ENCODE measurements at places on chromosomes 7 and 10.

DNA sequence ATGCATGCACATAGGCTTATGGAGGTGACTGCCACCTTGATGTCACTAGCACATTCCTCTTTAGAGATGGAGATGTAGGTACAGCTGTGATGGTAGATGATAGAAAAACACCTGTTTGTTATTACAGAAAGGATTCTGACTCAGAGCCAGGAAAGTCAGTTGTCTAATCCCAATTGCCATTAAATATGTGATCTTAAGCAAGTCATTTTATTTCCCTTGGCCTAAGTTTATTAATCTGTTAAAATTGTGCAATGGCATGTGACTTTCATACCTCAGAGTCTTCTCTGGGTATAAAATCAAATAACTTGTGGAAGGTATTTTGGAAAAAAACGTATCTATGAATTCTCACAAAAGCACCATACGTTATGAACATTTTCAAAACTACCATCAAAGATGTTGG lies 123.9 kb upstream of the BET1 start:
- DNase-seq: no peak

DNA sequence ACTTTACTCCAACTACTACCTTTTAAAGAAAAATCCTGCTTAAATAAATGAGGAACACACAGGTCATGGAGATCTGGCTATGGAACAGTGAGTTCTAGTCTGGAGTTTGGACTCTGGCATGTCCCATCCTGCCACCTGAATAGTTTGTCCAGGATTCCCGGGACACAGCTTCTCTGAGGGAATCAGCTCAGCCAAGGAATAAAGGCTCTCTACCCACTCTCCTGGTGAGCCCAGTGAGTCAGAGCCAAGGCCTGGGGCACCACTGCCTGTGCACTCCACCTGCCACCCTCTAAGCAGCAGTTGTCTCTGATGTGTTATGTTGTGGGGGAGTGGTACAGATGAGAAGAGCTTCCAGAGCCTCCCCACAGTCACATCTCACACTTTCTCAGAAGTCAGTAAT lies 113.5 kb downstream of the HTR5A start:
- DNase-seq: no peak

GRCh38 chr10:121713486-121713885 lies 115.2 kb upstream of the FGFR2 start:
- no peak for DNase-seq

GRCh38 chr7:149670288-149670687 lies 103.1 kb downstream of the ZNF467 start:
- no peak for DNase-seq

GRCh38 chr10:10796774-10797415 lies 220.8 kb upstream of the CELF2 start:
- no peak for DNase-seq

GRCh38 chr10:14123139-14123538 lies 207.6 kb downstream of the FRMD4A start:
- DNase-seq: no peak

GRCh38 chr7:129494041-129494440 lies 8.3 kb upstream of the SMKR1 start:
- DNase-seq: no peak

- no peak for DNase-seq
Observed at GRCh38 chr10:132458586-132459300, 61.7 kb downstream of the PWWP2B start.

DNA sequence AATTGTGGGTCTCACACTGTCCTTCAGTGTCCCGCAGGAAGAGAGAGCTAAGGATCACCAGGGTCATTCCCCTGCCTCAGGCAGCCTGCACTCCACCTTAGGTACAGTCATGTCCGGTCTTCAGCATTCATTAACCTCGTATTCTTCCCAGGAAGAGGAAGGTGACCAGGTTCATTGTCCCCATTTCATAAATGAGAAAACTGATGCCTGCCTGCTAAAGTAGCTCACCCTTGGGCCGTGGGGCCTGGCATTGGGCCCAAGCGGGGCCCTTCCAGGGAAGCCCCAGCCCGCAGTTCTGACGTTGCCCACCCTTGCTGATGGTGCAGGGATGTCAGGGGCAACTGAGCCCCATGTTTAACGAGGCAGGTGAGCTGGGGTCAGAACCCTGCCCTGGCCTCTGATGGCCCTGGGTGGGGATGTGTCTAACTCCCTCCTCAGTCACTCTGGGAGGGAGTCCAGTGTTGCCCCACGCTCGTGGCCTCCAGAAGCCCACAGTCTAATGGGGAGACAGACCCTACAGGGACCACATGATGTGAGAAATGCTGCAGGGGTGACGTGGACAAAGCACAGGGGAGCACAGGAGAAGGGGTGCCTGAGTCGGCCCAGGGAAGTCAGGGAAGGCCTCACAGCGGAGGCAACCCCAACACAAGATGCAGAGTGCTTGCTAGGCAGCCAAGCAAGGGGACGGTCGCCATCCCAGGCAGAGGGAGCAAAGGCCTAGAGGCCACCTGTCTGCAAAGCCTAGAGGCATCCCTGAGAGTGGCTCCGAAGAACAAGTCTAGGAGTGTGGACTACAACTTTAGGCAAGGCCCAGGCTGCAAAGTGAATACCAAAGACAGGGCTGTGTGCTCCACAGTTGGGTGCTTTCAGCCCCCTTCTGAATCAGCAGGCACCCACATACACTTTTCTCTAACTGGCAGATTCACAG lies 25.1 kb downstream of the DDIT4 start:
- DNase-seq: no peak

- no peak for DNase-seq
Observed at GRCh38 chr7:140021603-140022002, 41.1 kb downstream of the PARP12 start.

DNA sequence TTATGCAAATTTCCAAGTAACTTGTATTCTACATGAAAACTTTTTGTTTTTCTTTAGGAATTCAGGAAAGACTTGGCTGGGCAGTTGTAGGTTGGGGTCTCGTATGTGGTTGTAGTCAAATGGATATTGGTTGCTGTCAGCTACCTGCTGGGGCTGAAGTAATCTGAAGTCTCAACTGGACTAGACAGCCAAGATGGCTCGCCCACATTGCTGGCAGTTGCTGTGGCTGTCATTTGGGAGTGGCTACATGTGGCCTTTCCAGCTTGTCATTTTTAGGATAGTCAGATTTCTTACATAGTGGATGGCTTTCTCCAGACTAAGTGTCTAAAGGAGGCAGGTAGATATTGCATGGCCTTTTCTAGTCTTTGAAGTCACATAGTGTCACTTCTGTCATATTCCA lies 32.6 kb downstream of the EXOC6 start:
- no peak for DNase-seq

- DNase-seq: no peak
Observed at GRCh38 chr7:5619419-5620130, 161.9 kb downstream of the RNF216 start.

- no peak for DNase-seq
Observed at GRCh38 chr10:69409176-69409495, 7.6 kb downstream of the TACR2 start.

- DNase-seq: no peak
Observed at GRCh38 chr7:158760936-158761335, 56.3 kb upstream of the NCAPG2 start.

GRCh38 chr7:117101026-117101425 lies 147.7 kb downstream of the ST7 start:
- DNase-seq: no peak

DNA sequence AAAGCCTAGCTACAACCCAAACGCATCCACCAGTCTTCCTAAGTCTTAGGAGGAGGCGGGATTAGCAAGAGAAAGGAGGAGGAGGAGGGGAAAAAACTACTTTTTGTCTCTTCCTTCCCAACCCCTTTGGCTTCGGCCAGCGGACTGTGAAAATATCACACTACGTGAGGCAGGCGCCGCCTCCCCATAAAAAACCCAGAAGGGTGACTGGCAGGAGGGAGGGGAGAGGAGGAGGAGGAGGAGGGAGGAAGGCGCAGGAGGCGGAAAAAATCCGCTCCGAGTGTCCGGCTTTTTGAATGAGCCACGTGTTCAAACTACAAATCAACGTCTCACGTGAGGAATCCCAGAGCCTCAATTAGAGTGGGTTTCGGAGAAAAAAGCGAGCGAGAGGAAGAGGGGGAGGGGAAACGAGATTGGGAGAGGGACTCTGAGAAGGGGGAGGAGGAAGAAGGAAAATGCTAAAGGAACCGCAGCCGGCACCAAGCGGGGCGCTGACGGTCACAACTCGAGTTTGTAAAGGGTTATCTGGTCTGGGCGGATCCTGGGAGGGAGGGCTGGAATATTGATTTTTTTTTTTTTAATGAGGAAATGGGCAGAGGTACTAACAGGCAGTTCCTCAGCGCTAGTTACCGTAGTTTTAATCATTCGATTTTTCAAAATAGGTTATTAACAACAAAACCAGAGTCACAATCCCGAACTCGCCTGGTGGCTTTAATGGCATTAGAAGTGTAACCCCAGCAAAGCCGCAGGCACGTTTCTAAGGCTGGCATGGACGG lies at the start of gene IGF2BP3:
Gene IGF2BP3, minus strand, starts transcription at position 162 of the 776 bp plus-strand sequence. CDS start 381 bp downstream, outside the sequence.
- DNase-seq: peak; percentile 100

DNA sequence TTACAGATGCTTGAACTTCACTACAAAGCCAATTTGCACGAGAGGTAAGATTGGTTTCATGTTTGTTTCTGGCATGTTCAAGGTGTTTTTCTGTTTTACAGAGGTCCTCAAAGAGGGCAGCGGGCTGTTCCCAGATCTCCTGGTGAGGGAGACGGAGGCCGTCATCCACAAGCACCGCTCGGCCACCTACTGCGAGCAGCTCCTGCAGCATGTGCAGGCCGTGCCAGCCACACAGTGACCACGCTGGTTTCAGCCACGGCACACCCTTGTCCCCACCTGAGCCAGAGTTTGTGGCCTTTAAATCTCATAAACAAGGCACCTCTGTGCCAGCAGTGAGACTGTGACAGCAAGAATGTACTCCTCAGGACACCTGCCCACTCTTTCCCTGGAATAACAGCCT lies 46.9 kb upstream of the SUN1 start:
- DNase-seq: no peak

DNA sequence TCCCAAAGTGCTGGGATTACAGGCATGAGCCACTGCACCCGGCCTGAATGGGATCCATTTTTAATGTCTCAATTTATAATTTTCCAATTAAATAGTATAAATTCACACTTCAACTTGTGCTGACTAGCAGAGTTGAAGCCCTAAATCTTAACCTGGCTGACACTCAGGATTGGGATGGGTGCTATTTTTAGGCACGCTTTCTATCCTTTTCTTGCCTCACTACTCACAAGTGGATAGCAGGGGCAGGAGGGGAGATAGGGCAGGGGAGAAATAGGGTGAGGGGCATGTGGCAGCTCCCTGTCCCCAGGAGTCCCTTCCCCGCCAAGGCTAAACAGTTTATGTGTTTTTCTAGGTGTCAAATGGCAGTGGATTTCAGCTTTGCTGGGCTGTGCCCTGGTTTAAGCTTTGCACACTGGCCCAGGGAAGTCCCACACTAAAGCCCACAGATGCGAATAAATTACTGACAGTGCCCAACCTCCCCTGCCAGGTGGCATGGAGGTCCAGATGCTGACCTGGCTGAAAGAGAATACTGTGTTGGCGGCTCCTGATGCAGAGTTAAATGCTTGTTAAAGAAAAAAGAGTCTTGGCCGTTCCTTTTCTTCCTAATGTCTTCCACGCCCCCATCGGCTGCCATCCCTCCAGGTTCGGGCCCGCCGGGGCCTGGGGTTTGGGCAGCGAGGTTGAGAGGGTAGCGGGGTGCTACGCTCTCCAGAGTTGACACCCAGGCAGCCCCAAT lies 36.2 kb upstream of the EFCAB10 start:
- DNase-seq: no peak

DNA sequence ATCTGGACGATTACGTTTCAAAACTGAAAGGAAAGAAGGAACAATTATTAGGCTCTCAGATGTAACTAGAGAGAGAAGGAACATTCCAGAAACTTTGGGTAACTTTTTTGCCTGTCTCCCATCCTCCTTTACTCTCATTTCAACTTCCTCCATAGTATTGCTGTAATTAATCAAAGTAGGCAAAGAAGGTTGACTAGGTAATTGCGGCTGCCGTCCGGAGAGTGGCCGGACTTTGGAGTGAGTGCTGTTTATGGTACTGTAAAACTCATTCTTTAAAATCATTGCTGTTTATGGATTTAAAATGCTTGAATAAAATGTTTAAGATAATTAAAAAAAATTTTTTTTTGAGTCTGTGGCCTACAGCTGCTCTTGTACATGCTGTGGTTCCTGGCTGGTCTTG lies 56.4 kb downstream of the RBM33 start:
- no peak for DNase-seq

DNA sequence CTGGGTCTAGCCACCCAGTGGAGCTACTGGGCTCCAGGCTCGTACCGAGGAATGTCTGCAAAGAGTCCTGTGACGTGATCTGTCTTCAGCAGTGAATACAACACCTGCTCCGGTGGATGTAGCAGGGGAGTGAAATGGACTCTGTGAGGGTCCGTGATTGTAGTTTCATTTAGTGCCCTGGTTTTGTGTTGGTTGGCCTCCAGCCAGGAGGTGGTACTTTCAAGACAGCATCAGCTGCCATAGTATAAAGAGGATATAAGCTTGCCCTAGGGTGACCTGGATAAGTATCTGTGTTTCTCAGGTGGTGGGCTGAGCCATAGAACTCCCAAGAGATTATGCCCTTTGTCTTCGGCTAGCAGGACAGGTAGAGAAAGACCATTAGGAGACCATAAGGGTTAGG lies 24.6 kb upstream of the WNT2 start:
- no peak for DNase-seq

GRCh38 chr10:99266383-99266782 lies 30.7 kb upstream of the HPSE2 start:
- no peak for DNase-seq

DNA sequence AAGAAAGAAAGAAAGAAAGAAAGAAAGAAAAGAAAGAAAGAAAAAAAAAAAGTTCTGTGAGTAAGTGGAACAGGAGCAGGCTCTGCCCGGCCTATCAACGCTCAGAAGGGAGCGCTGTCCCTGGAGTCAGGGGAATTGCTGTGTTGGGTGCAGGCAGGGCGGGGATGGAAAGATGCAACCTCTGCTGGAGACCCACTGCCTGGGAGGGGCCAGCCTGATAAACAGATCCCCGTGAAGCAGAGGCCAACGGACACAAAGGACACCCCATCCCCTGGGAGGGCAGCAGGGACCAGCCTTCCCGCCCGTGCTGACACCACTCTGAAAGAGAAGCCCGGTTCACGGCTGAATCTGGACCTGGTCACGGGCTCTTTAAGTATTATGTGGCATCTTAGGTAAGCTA lies 54.5 kb downstream of the TCERG1L start:
- DNase-seq: no peak

- DNase-seq: peak; percentile 45
Observed at GRCh38 chr7:144854839-144855424, 19.1 kb upstream of the TPK1 start.

GRCh38 chr7:151732834-151733592 lies 143.9 kb downstream of the PRKAG2 start:
- DNase-seq: no peak

DNA sequence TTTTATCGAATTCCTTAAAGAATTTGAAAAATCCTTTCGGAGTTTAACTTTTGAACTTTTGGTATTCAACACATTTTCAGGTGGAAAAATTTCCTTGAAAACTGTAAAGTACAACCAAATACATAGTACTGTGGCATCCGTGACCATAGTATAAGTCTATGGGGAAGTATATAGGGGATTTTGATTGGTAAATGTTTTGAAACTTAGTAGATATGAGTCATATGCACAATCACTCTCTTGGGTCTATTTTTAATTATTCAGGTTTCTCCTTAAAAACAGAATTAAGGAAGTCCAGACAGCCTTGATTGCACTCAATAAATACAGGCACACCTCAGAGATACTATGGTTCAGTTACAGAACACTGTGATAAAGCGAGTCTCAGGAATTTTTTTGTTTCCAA lies 64.2 kb downstream of the AVL9 start:
- DNase-seq: no peak

- DNase-seq: no peak
Observed at GRCh38 chr7:46970476-46970875, 611.4 kb downstream of the TNS3 start.

All from SK-N-DZ (cell line).